ENCODE measurements at places on chromosomes 12 and 14.

DNA sequence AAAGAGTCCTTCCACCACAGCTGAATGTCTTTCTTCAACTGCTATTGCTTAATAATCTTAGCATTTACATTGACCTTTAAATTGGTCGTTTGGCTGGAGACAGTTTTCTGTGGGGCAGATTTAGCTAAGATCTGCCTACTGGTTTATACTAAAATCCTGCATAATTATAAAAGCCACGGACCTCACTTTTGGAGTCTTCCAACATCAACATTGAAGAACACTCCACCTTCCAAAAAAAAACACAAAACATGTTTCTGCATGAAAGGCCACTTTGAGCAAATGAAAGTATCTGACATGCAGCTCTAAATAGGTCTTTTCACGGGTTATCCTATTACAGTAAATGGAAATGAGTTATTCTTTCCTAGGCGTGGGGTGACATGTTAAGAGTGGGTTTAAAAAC is 57.0 kb upstream of the KRR1 start:
- DNase-seq: no peak

GRCh38 chr14:22433069-22433468 is 156.0 kb downstream of the DAD1 start:
- no peak for DNase-seq

GRCh38 chr12:46470975-46471374 is 98.4 kb upstream of the SLC38A2 start:
- no peak for DNase-seq

GRCh38 chr12:52495389-52495788 is 2.3 kb upstream of the KRT6A start:
- no peak for DNase-seq

GRCh38 chr14:102103062-102103695 is 16.3 kb upstream of the HSP90AA1 start:
- no peak for DNase-seq

DNA sequence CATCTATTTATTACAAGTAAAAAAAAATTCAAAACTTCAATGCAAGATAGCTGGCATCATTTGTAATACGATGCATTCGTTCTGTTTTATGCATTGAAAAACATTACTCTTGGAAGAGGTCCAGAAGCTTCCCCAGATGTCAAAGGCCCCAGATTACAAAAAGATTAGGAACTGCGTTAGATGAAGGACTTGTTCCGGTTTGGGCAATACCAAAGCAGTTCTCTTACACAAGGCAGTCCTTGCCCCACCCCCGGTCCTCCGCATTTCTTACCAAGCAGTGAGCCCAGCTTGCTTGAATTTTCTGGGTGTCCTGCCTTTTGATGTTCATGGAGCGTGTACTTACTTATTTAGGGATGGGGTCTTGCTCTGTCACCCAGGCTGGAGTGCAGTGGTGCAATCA is 4.8 kb upstream of the HVCN1 start:
- DNase-seq: no peak

DNA sequence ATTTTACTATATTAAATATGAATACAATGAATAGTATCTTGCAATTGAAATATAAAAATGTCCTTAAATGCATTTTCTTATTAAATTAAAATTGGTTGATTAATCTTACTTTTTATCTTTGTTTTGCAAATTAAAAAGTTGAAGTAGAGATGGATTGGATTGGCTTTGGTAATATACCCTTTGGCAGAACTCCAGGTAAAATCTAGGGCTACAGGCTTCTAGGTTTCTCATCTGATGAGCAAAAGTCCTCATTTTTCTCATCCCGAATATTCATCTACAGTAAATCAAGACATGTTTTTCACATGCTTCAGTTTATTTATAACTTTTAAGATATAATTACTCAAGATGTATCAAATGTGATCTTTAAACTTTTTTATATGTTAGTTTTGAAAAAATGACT is 2.2 kb downstream of the PTPRR start:
- DNase-seq: no peak

GRCh38 chr12:53969588-53970259 is 3.2 kb upstream of the HOXC11 start:
- no peak for DNase-seq

GRCh38 chr12:79522257-79522988 is 168.3 kb downstream of the PAWR start:
- DNase-seq: no peak

DNA sequence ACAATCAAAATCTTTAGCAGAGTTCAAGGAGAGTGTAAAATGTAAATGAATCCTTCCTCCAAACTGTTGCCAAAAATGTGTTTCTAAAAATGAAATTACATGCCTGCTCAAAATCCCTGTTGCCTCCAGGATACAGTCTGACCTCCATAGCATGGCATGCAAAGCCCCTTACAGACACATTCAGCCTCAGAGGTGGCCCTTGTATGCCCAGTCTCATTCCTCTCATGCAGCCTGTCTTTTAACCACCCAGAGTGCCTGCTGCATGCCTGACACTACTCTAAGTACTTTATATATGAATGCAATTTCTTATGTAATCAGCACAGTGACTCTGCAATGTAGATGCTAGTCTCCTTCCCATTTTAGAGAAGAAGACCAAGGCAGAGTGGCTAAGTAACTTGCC is 24.4 kb upstream of the PTPRQ start:
- DNase-seq: no peak

DNA sequence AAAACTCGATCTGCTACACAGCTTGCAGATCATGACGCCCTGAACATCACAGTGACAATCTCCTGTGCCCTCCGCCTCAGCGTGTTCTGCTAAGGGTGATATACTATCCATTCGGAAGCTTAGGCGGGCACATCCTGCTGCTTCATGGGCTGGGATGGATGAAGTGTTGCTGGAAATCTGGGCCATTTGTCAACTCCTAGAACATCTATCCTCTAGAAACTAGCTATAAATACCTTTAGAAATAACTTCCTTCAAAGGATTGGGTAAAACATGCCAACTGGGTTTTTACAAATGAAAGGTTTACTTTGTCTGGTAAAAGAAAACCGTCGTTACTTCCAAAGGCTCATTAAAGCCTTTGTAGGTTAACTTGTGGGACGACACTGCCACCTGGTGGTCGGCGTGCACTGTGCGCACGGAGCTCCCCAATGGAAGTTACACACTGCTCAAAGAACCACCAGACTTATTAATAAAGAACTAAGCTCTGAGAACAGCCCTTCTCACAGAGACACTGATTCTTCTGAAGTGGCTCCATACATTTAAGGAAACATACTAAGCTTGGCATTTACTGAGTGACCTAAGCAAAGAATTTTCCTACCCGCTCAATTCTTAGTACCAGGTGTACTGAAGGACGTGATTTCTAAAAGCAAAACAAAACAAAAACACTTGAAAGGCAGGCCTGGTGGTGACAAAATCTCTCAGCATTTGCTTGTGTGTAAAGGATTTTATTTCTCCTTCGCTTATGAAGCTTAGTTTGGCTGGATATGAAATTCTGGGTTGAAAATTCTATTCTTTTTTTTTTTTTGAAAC is 21.6 kb upstream of the CACNA2D4 start:
- peak; percentile 29 for DNase-seq

- no peak for DNase-seq
Measured at GRCh38 chr12:124292385-124292784, 2.5 kb upstream of the RFLNA start.

DNA sequence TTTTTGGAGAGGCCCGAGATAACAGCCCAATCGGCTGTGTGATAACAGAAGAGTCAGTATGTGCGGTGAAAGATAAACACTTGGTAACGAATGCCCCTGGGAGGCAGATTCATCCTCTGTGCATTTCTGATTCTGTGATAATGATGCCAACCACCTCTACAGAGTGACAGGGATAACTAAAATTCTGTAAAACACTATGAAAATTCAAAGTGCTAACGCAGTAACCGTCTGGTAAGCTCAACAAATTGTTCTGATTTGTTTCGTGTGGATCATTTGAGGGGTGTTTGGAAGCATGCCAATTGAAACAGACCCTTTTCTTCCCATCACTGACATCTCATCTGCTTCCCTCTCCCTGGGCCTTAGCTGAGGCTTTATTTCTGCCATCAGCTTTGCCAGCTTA is 76.3 kb downstream of the ESR2 start:
- no peak for DNase-seq

- no peak for DNase-seq
Measured at GRCh38 chr14:101028971-101029667, 125.6 kb upstream of the RTL1 start.

DNA sequence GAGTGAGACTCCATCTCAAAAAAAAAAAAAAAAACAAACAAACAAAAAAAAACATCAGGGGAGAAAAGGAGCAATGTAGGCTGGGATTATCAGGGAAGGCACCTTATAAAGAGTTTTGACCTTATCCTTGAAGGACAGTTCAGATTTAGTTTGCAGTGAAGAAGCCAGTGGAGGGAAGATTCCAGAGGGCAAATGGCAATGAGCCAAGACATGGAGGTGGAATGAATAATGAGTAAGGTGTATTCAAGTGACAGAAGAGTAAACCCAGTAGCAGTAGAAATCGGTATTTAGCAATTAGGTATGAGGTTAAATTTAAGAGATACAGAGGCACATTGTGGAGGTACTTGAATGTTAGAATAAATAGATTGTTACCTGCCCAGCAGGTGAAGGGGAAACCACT is 2.2 kb upstream of the DUSP16 start:
- DNase-seq: no peak

- DNase-seq: no peak
Measured at GRCh38 chr12:6327229-6328041, 14.4 kb downstream of the TNFRSF1A start.

- no peak for DNase-seq
Measured at GRCh38 chr12:66321435-66321834, 19.1 kb downstream of the HELB start.

DNA sequence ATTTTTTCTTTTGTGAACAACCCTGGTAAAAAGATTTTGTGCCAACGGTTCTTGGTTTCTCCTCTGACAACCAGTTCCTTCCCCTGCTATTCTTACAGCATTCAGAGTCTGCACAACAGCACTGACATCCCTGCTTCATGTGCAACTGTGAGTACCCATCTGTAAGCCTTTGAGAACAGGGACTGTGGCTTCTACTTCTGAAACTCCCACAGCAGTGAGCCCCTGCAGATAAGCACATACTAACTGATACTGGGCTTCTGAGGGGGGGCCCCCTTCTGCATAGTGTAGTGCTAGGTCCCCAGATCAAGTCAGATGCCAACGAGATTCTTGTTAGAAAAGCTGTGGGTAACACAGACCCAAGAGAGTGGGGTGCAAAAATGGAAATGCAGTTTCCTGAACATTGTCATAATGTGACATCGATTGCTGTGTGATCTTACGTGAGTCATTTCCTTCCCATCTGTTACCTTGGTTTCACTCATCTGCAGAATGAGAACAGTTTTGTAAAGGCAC is 11.1 kb upstream of the NINJ2 start:
- DNase-seq: no peak

- DNase-seq: no peak
Measured at GRCh38 chr12:49706351-49707127, 666 bp downstream of the FMNL3 start.

DNA sequence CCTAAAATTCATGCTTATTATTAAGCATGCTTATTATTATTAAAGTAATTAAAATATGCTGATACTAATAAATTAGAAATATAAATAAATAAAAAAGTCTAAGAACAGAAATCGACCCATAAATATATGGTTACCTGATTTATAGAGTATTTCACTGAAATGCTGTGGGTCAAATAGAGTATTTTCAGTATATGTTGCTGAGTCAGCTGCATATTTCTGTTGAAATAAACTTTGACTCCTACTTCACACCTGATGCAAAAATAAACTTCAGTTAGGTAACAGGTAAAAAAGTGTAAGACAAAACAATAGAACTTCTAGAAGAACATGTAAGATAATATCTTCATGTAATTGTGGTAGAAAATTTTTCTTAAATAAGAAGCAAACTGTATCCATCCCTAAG is 967.9 kb downstream of the TRHDE start:
- no peak for DNase-seq

DNA sequence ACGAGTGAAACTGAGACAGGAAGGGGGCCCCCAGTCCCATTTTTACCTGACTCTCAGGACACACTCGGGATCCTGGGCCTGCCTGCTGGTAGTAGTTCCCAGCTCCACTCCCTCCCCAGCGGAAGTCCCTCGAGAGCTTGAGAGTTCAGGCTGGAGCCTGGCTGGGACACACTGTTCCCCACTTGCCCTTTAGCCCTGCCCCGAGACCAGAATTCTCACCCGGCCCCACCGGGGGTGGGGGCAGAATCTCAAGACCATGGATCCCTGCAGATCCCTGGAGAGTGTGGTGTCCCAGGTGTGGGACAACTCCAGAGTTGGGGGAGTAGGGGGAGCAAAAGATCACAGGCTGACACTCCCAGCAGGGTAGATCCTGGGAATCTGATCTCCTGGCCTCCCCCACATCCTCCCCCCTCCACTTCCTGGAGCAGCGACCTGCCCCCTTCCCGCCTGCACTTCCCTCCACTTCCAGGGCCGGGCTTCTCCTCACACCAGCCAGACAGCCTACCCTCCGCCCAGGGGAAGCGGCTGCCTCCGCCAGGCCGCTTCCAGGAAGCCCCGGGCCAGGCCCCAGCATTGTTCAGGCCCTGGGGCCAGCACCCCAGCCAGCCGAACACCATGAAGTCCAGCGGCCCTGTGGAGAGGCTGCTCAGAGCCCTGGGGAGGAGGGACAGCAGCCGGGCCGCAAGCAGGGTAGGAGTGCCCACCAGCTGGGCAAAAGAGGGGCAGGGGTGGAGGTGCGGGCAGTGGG is at the start of gene TNS2:
Gene TNS2, plus strand, starts transcription at position 495 of the 748 bp plus-strand sequence. Its CDS starts 121 bp downstream, at position 616.
- no peak for DNase-seq

DNA sequence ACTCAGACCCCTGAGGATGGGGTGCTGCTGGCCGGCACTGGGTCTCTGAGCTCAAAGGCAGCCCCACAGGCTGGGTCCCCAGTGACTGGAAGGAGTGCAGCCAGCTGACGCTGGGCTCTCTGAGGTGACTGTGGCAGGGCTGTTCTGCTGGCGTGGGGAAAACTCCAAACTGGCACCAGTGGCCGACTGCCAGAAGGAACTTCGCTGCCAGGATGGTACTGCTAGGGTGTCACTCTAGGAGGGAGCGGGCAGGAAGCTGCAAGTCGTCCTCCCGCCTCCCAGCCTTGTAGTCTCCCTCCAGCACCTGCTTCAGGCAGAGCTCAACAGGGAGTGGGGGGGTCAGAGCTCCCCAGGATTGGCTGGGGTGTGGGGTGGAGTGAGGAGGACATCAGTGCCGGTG is 41.3 kb downstream of the CDC42BPB start:
- DNase-seq: no peak

GRCh38 chr12:68113644-68114043 is 45.9 kb downstream of the IFNG start:
- DNase-seq: no peak

- DNase-seq: no peak
Measured at GRCh38 chr14:85444635-85445034, 85.3 kb upstream of the FLRT2 start.

GRCh38 chr14:36835128-36835527 is 173.5 kb downstream of the PAX9 start:
- DNase-seq: no peak

Data from AG09309 (cell line).